ENCODE measurements at places on chromosomes 4 and X.

- DNase-seq, result no peak
Measured at GRCh38 chr4:79679859-79680258, 271.8 kb upstream of the GK2 start.

DNA sequence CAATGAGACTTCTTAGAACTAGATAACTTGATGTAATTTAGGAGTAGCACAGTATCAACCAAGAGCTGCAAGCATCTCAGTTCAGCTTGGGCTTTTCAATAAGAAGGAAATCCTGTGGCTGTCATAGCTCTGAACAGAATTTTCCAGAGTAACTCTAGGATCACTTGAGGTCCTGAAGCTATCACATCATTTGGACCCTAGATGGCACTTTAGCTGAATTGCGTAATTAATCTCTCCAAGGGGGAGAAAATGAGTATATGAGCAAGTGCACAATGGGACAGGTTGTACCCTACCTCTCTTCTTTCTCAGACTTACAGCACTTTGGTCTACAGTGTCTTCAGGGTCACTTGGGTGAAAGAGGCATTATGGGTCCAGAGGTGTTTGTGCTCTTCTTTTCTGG, 45.2 kb downstream of the SLC4A4 start:
- no peak for DNase-seq

- peak; percentile 82 for DNase-seq
Measured at GRCh38 chrX:119228512-119229252, 7.4 kb upstream of the PGRMC1 start.

DNA sequence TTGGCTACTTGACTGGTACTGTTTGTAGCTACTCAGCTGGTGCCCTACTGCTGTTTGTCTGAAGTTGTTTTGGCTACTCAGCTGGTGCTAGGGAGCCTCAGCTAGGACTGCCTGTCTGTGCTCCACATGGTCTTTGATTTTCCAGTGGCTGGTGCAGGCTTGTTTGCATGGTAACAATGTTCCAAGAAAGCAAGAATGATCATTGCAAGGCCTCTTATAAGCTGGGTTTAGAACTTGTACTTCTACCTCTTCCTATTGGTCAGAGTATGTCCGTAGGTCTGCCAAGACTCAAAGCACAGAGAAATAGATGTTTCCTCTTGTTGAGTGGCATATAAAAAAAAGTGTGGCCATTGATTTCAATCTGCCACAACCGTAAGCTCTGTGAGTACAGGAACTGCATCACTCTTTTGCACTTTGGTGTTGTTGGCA, 17.6 kb downstream of the NFKB1 start:
- DNase-seq, result no peak

GRCh38 chrX:104343428-104344129, 88.8 kb upstream of the ESX1 start:
- DNase-seq, result peak; percentile 33

All from AG09309 (cell line).